ENCODE measurements at places on chromosomes 5 and 9.

GRCh38 chr5:157648275-157648990 is 3.8 kb downstream of the SOX30 start:
- no peak for DNase-seq

GRCh38 chr9:6834306-6834705 is 76.5 kb downstream of the KDM4C start:
- no peak for DNase-seq

DNA sequence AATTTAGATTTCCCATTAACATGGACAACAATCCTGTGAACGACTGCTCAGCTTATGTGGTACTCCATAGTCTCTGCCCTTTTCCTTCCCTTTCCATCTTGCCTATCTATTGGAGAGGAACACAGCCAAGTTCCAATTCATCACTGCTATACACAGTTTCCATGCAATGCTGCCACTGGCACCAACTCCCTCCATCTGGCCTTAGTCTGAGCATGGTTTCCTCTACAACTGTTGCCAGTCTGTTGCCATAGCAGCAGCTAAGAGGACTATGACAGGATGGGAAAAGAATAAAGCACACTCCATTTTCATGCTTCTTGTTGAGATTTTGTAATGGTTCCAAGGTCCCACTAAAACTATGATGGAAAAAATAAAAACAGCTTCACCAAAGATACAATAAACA is 189.0 kb downstream of the HCN1 start:
- no peak for DNase-seq

GRCh38 chr9:136578915-136579649 is 33.2 kb upstream of the NOTCH1 start:
- DNase-seq, result no peak

- DNase-seq, result no peak
These were observed 1.3 kb downstream of the SCGB3A1 start for GRCh38 chr5:180589771-180590542.

DNA sequence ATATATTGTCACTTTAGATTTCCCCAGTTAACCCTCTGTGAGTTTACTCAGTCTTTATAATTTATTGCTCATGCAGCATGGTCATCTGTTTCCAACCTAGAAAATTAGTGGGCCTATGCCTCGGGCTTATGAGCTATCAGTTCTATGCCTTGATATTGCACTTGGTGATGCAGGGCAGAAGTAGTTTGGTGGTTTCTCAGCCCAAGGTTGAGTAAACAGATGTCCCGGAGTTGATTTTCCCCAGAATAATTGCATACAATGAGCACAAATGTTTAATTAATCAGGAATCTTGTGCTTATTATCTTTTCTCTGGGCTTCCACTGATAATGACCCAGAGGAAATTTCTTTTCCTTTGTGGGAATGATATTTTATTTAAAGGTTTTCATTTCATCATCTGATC is 474.0 kb downstream of the CCDC171 start:
- no peak for DNase-seq

DNA sequence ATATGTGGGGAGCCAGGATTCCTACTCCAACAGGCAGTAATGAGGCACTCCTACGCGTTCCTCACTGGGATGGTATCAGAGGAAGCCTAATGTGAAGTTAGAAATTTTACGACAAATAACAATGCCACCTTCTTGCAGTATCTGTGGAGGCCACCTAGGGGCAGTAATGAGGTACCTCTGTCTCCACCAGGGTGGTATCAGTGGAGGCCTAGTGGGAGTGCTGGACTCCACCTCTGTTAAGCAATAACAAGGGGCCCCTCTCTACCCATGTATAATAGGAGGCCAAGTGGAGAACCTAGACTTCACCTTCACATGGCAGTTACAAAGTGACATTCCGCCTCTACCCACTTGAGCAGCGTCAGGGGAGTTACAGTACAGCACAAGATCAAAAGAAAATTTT is 147.9 kb downstream of the PLPPR1 start:
- no peak for DNase-seq

DNA sequence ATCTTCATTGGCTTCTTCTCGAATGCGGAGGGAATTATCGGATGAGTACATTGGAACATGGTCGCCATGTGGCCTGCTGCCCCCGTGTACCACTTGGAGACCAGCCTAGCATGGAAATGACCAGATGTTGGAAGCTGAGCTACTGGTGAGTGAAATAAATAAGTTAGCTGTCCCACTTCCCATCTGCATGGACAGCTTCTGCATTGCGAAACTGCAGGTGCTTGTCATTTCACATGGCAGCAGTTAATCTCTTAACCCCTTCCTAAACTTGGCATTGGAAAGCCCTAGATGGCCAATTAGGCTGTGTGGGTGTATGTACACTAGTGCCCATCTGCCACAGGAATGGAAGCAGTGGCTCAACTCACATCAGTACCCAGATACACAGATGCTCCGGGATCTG is 246.6 kb upstream of the IL12B start:
- no peak for DNase-seq

- no peak for DNase-seq
These were observed 105.7 kb downstream of the CDC42SE2 start for GRCh38 chr5:131369558-131369957.

DNA sequence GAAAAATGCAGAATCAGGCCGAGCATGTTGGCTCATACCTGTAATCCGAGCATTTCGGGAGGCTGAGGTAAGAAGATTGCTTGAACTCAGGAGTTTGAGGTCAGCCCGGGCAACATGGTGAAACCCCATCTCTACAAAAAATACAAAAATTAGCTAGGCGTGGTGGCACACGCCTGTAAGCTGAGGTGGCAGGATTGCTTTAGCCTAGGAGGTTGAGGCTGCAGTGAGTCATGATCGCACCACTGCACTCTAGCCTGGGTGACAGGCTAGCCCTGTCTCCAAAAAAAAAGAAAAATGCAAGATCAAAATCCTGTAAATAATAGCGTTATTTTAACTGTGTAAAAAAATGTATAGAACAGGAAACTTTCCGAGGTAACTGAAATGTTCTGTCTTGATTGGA is 39.4 kb downstream of the RNF44 start:
- no peak for DNase-seq

GRCh38 chr5:143554918-143555477 is 151.5 kb upstream of the NR3C1 start:
- DNase-seq, result peak; percentile 17

- DNase-seq, result peak; percentile 44
These were observed 7.0 kb downstream of the IGFBPL1 start for GRCh38 chr9:38417003-38417945.

DNA sequence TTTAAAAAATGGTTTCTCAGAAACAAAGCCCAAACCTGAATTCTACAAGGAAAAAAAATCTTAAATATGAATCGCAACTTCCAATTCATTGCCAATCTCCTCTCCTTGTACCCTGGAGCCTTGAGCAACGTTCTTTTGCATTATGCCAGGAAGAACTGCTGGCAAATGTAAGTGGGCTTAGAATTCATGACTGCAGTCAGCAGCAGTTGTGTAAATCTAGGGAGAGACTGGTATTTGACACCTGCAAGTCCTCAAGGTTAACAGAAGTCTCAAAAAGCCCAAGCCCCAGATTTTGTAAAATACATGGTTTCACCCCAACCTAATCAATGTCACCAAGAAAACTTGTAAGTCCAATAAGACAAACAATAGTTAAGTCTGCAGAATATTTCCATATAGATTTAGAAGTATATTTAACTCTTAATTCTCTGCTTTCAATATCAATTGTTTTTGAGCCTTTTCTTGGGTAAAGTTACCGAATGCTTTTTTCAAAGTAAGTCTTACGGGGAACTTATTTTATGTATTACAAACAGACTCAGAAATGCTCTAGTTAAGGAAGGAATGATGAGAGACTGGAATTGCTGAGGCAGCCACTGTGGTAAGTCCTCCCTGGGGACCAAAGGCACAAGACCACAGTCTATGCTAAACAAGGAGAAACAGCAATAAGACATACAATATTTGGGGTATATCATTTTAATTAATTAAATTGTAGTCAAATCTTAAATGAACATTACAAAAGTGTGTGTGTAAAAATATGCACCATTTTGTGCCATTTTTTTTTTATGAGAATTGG is 31.3 kb downstream of the ELL2 start:
- DNase-seq, result no peak

DNA sequence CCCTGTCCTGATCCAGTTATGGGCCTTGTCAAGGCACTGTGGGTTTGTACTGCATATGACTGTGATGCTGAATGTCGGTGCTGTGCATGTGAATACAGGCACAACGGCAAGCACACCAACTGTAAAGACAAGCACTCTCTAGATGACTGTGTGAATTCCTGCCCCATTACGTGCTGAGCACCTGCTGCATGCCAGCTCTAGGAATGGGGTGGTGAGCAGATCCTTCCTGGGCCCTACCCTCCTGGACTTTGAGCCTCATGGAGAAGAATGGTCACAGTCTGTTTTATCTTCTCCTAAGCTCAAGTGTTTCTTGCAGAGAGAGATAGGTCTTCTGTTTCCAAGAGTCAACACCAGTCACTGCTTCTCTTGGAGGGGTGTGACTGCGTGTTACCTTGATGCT is 56.0 kb upstream of the RARS1 start:
- no peak for DNase-seq

DNA sequence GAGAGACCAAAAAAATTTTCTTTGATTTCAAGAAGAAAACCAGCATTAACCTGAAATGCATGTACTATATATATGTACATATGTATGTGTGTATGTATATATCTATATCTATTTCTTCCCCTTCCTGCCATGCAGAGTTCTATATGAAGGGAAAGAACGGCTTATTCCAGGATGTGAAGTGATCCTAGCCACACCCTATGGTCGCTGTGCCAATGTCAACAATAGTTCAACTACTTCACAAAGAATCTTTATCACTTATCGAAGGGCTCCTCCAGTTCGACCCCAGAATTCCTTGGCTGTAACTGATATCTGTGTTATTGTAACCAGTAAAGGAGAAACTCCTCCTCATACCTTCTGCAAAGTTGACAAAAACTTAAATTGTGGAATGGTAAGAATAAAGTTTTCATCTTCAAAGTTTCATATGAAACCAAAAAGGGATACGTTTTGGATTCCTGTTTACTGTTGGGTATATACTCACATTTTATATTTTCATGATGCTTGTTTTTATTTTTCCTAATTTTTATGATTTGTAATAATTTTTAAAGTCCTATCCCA is 56.2 kb downstream of the DENND4C start:
- no peak for DNase-seq

- no peak for DNase-seq
These were observed 215.5 kb downstream of the MPDZ start for GRCh38 chr9:13063880-13064459.

- DNase-seq, result no peak
These were observed 191.8 kb downstream of the ESM1 start for GRCh38 chr5:54793468-54794134.

DNA sequence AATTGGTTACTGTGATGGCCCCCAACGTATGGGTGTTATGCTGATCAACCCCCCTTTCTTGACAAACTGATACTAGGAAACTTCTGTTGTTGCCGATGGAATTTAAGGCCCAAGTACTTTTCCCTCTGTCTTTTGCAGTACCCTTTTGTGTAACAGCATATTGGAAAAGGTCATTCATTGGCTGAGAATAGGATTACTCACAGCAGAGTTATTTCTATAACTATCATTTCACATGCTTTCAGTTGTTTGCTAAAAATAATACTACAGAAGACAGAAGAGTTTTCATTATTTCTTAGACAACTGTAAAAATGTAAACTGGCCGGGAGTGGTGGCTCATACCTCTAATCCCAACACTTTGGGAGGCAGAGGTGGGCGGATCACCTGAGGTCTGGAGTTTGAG is 329.5 kb downstream of the KIAA0825 start:
- no peak for DNase-seq

DNA sequence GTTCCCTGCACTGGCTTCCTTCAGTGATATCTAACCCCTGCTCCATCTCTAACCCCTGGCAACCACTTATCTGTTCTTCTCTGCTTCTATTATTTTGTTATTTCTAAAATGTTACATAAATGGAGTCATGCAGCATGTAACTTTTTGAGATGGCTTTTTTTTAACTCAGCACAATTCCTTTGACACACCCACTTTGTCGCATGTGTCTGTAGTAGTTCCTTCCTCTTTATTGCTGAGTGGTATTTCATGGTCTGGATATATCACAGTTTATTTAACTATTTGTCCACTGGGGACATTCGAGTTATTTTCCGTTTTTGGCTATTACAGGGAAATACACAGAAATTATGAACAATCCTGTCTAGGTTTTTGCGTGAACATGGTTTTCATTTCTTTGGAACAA is 200.2 kb downstream of the TRIO start:
- peak; percentile 53 for DNase-seq

GRCh38 chr5:67165526-67166459 is 30.8 kb downstream of the CD180 start:
- DNase-seq, result peak; percentile 93

- no peak for DNase-seq
These were observed 19.6 kb upstream of the ZNF462 start for GRCh38 chr9:106843371-106843770.

DNA sequence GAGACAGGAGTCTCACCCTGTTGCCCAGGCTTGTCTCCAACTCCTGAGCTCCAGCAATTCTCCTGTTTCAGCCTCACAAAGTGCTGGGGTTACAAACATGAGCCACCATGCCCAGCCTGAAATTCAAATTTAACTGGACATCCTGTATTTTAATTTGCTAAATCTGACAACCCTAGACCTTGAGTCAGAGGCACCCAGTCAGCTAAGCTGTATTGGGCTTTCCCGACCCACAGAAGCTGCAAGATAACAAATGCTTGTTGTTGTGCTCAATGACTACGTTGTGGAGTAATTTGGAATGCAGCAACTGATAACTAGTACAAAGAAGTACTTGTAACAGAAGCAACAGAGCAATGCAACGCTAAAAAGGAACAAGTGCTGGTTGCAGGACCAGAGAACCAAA is 533.1 kb downstream of the NTRK2 start:
- DNase-seq, result no peak

DNA sequence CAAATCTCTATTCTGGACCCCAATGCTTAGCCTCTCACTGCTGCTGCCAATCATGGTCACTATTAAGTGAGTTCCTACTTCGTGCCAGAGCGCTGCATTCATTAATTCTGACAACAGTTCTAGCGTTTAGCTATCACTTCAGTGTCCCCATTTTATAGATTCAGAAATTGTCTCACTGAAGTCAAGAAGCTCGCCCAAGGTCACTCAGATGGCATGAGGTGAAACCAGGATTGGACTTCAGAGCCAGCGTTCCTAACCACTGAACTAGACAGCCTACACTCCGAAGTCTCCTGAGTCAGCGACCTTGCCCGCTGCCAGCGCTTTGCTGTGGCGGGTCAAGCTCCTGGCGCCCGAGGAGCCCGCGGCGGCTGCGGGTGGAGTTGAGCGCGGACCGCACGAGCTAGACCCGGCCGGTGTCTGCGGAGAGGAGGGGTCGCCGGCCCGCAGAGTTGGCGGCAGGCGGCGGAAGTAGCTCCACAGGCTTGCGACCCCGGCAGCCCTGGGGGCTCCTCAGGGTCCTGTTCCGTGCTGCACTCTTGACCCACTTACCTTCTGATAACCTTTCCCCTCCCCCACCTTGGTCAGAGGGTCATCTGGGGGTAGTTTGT is 2.1 kb upstream of the GABRB2 start:
- no peak for DNase-seq

DNA sequence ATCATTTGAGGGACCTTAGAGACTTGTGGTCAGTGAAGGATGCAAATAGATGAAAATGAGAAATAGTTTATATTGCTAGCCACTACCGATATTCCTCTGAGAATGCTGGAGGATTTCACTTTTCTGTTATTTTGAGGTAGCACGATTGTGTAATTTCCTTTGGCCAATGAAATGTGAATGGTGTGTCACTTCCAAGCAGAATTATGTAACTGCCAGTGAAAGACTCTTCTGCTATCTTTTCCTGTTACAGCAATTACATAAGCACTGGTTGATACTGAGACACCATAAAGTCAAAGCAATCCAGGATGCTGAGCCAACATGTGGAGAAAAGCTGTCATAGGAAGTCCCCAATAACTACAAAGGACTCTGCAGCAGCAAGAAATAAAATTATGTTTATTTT is 3.6 kb upstream of the PCDHA2 start:
- no peak for DNase-seq

- no peak for DNase-seq
These were observed 27.9 kb upstream of the LPCAT1 start for GRCh38 chr5:1551426-1552301.
